HepG2 (cell line): ENCODE measurements at places on chromosomes 3 and 15. TPM values are rescaled to one million over a fixed set of nuclear protein-coding genes. Genes with fewer than 3 reads are reported as not detected.

The HGD gene
- polyA plus RNA-seq: 398 and 420 TPM in 2 replicates

The KIAA1143 gene
- polyA plus RNA-seq: 8.3 and 9.9 TPM in 2 replicates

The GOLGA8S gene
- polyA plus RNA-seq: 0.03 and 0.04 TPM in 2 replicates

The GPR156 gene
- polyA plus RNA-seq: 0.03 TPM in 1 of 2 replicates, not detected in the other

The PEX5L gene
- polyA plus RNA-seq: not detected in 2 replicates

The LXN gene
- not detected in 2 replicates for polyA plus RNA-seq

The BTBD1 gene
- 29.3 and 32.1 TPM in 2 replicates for polyA plus RNA-seq

The VPS39 gene
- 28.7 and 32.0 TPM in 2 replicates for polyA plus RNA-seq

The TMIE gene
- not detected in 2 replicates for polyA plus RNA-seq

The ANKUB1 gene
- polyA plus RNA-seq: not detected in 2 replicates

The ZNF619 gene
- 0.83 and 1.0 TPM in 2 replicates for polyA plus RNA-seq

The CATSPER2 gene
- 0.28 and 0.78 TPM in 2 replicates for polyA plus RNA-seq

The CACNA2D3 gene
- polyA plus RNA-seq: 0.01 TPM in 1 of 2 replicates, not detected in the other

The PLA1A gene
- polyA plus RNA-seq: 0.16 and 0.18 TPM in 2 replicates

The COL8A1 gene
- polyA plus RNA-seq: not detected in 2 replicates

The GOLGA6L4 gene
- polyA plus RNA-seq: 1.6 and 2.0 TPM in 2 replicates
